ENCODE measurements at places on chromosomes 2 and 18.

DNA sequence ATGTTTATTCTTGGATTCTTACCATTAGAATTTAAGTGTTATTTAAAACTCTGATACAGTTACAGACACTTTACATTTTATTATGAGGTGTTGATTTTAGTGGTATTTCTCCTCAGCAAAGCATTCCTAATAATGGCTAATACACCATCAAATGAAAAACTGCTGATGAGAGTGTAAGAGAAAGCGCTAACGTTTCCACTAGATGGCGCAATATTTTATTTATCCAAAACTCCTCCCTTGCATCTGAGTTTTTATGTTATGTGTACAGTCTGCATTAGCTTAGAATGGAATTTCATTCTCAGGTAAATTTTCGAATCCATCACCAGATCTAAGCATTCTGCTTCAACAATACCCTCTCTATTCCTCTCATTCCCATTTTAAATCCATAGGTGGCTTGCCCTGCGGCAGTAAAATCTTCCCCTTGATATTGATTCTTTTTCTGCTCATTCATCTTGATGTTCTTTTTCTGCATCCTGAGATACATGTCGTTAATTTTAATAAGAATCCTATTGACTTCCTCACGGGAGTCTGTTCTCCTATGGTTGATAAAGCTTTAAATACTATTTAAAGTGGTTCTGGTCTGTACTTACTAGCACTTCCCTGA, 53.9 kb downstream of the PRKRA start:
- DNase-seq, result no peak

GRCh38 chr2:9166579-9167377, 39.8 kb upstream of the ASAP2 start:
- DNase-seq, result no peak

GRCh38 chr18:7748251-7749007, 181.3 kb downstream of the PTPRM start:
- no peak for DNase-seq

GRCh38 chr2:232551776-232552175, 1.3 kb downstream of the EIF4E2 start:
- DNase-seq, result no peak

GRCh38 chr18:1014509-1014908, 109.8 kb downstream of the ADCYAP1 start:
- no peak for DNase-seq

DNA sequence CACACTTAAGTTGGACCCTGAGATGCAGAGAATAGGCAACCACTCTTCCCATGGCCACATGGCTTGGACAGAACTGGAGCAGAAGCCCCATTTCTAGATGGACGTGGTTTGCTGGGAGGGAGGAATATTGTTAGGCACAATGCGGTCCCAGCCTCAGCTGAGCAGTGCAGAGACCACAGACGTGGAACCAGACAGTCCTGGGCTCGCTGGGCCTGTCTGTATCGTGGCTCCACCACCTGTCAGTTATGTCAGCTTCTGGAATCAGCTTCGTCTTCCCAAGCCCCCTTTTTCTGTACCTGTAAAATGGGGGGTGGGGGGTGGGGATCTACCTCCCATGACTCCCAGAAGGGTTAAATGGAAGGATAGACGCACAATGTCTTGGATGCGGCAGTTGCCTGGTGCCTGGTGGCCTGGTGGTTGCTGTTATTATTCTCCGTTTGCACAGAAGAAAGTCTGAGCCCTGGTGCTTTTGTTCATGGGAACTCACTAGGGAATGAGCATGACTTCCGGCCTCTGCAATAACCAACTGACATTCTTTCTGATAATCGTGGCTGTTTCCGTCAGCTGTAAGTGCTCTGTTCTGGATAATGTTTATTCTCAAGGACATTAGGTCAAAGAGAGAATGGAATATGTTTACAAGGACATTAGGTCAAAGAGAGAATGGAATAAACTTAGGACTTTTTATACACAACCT, 31.4 kb downstream of the COLEC11 start:
- DNase-seq, result no peak

DNA sequence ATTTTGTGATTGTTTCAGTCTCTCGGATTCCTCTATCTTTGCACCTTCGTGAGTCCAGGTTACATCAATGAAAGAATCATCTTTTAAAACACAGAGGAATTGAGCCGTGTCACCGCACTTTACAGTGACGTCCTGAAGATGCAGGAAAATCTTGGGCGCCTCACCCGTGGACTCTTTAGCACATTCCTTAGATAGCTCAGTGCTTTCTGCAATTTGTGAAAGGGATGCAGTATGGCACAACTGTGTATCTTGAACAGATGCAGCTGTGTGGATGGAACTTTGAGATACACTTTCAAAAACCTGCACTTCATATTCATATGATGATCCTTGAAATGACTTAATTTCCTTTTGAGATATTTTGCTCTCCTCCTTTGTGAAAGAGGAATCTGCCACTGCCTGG, 50.9 kb downstream of the TTN start:
- DNase-seq, result no peak

DNA sequence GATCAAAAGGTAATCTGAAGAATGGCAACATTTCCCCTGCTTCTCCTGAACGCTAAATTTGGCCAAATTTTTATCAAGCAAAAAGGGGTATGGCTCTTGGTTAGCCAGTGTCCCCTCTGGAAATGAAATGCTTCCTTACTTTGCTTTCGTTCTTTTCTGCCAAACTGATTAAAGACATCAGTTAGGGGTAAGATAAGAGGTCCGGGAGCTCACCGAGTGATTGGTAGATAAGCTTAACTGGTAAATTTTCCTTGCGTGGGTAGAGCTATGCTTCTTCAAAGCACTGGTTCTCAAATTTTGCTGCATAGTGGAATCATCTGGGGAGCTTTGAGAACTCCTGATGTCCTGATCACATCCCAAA, 62.7 kb upstream of the MAPRE2 start:
- DNase-seq, result no peak

GRCh38 chr2:71684226-71685072, 231.1 kb downstream of the DYSF start:
- no peak for DNase-seq

- DNase-seq, result peak; percentile 36
Observed at GRCh38 chr2:28452534-28453081, 43.3 kb upstream of the PLB1 start.

DNA sequence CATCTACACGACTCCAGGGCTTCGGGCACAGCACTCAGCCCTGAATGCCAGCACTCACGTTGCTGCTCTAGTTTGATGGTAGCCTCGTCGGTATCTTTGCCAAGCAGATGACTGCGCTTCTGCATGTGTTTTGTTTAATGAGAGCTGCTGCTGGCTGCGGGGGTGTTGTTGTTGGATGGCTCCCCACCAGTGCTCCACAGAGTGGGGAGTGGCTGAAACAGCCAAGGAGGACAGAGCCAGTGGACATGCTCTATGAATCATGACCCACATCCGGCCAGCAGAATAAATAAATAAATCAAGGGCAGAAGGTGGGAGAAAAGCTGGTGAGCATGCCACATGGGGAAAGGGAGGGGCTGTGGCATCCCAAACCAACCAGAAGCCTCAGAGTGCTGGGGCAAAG, 131.2 kb upstream of the SOX11 start:
- DNase-seq, result no peak

All from T-helper 22 cell (primary cell).